ENCODE measurements at places on chromosomes 7 and 10.

GRCh38 chr10:71737001-71737833, 17.6 kb upstream of the C10orf105 start:
- DNase-seq = no peak

GRCh38 chr7:78164459-78164858, 365.9 kb downstream of the PHTF2 start:
- no peak for DNase-seq

DNA sequence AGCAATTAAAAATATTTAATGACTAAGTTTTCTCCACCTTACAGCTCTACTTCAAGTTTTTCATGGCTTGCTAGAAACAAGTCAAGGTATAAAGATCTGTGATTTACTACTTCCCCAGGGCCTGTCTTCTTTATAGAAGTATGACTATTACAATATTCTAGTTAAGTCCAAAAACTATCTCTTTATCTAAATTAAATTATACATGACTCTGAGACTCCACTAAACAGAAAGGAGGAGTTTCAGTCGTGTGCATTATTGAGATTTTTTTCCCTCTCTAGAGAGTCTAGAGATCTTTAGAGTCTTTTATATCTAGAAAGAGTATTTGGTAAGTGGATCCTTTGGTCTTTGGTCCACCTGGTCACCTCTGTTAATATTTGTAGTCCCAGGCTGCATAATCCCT, 100.7 kb downstream of the SEMA3E start:
- DNase-seq = no peak

GRCh38 chr7:42203336-42203735, 33.7 kb downstream of the GLI3 start:
- DNase-seq = no peak

GRCh38 chr7:105306298-105306748, 82.4 kb downstream of the SRPK2 start:
- no peak for DNase-seq
